ENCODE measurements at places on chromosomes 2 and 18.

- no peak for DNase-seq
These were observed 18.3 kb upstream of the KCNK3 start for GRCh38 chr2:26674002-26674751.

GRCh38 chr18:2932247-2933181 lies 80.4 kb downstream of the LPIN2 start:
- DNase-seq, result peak; percentile 79

DNA sequence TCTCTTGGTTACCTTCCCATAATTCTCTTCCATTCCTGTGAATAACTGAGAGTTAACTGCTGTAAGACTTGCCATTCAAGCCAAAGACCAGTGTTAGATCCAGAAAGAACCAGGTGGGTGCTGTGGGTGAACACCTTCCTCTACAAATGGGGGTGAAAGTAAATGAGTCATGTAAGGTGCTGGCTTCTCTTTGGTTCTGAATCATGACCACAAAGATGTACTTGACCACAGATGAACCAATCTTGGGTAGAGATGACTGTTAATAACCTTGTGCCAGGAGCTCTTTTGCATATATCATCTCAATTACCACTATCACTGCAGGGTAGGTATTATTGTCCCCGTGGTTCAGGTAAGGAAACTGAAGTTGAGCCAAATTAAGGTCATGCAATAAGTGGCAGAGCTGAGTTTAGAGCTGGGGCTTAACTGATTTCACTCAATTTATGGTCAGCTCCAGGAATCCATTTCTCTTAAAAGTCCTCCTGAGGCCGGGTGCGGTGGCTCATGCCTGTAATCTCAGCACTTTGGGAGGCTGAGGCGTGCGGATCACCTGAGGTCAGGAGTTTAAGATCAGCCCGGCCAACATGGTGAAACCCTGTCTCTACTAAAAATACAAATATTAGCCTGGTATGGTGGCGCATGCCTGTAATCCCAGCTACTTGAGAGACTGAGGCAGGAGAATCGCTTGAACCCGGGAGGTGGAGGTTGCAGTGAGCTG lies 244.9 kb upstream of the CXCR4 start:
- no peak for DNase-seq

GRCh38 chr18:33495278-33495677 lies 54.8 kb upstream of the CCDC178 start:
- DNase-seq, result peak; percentile 63

- peak; percentile 67 for DNase-seq
These were observed 71.8 kb downstream of the TGOLN2 start for GRCh38 chr2:85255813-85256594.

DNA sequence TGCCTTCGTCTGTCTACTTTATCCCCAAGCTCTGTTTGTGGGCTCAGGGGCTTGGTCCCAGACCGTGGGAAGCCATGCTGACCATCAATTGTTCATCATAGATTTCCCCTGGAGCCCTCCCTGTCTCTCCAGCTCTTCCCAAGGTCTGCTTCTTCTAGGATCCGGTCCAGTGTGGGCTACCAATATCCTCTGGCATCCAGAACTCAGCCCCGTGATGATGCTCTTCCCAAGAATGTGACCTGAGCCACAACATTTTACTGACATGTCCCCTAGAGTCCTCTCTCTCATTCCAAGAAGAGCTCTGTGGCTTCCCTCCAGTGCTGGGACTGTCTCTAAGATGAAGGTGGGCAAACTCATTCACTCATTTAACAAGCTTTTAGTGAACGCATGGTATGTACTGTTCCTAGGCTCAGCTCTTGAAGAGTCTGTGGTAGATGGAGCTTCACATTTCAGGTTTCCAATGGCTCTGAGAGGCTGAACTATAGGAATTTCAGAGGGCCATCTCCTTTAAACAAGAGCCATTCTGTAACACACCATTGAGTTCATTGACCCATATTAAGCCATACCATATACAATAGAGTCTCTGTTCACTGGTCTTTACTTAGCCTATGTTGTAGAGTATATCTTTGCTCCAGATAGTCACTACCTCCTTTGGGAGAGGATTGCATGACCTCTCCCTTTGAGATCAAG lies 142.0 kb upstream of the APCDD1 start:
- DNase-seq, result no peak

- DNase-seq, result peak; percentile 97
These were observed 57.5 kb downstream of the HS1BP3 start for GRCh38 chr2:20593072-20594034.

GRCh38 chr2:33209976-33210375 lies 263.2 kb downstream of the LTBP1 start:
- peak; percentile 61 for DNase-seq

GRCh38 chr2:148282201-148282600 lies 261.3 kb downstream of the MBD5 start:
- peak; percentile 25 for DNase-seq

DNA sequence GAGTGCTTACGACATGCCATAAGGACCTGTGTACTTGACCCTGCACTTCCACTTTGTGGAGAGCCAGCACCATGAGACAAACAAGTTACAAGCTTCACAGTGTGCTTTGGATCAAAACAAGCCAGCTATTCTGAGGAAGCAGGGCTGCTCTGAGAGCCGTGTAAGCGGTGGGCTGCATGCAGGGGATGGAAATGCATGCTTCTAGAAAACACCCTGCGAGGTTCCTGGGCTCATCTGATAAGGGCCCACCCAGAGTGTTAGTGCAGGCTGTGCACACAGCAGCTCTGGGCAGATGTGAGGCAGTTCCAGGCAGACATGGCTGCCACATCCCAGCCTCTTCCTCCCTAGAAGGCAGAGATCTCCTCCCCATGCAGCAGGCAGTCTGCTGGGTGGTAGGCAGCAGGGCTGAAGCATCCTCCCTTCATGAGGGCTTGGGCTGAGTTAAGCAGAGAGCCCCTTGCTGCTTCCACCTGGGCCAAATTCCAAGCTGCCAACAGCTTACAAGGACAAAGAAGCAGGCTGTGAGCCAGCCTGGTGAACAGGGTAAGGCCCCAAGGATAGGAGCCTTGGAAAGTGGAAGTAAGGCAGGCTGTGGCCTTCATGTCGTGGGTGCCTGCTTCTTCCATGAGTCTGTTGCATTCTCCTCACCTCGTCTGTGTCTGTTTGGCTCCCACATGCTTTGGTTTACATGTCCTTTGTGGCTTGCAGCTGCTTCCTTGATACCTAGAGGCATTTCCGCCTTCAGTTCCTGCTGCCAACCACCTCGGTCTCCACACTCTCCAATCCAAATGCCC lies 7.7 kb downstream of the PSD4 start:
- no peak for DNase-seq

- DNase-seq, result no peak
These were observed 22.7 kb downstream of the RNF138 start for GRCh38 chr18:32114293-32114942.

GRCh38 chr2:231717281-231718171 lies 9.2 kb downstream of the PTMA start:
- DNase-seq, result peak; percentile 25

GRCh38 chr2:121155502-121156056 lies 129.4 kb downstream of the TFCP2L1 start:
- no peak for DNase-seq

DNA sequence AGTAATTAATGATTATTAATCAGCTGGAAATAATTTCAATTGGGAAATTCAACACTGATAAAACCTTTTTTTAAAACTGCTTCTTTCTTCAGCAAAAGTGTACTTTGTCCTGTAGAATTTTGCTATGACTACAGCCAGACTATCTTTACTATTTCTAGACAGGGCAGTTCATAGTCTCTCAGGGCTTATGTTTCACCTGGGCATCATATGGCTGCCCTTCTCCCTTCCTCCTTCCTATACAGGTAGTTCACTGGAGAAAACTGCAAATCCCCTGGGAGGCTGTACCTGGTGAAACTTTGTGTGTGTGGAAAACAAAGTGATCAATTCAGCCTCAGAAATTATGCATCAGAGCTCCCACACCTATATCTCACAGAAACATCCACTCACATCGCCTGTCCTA lies 38.6 kb downstream of the THADA start:
- DNase-seq, result no peak

DNA sequence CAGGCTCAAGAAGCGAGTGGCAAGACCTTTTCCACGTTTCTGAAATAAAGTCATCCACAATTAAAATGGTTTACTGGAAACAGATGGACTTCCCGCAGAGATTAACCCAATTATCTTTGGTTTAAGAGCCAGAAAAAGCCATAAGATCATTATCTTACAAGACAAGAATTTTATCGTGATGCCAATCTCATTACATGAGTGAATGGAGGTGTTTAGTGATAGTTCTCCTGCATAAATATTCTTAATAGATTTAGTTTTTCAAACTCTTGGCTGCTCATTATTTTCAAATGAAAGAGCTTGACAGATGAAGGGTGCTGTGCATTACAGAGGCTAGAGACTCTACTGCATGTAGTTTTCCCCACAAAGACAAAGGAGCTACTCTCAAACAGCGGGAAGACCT lies 1028.4 kb upstream of the PIK3C3 start:
- no peak for DNase-seq

DNA sequence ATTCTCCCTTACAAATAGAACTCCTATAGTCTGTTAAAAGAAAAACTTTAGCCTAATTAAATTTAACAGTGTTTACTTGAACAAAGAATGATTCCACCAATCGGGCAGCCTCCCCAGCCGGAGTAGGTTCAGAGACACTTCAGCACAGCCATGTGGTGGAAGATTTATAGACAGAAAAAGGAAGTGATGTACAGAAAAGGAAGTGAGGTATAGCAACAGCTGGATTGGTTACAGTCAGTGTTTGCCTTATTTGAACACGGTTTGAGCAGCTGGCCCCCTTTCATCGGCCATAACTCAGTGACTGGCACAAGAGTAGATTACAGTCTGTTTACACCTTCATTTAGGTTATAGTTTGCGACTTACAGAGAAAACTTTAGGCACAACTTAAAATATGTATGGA lies 2.1 kb upstream of the SKA1 start:
- DNase-seq, result no peak

GRCh38 chr2:162221064-162221463 lies 22.2 kb downstream of the FAP start:
- DNase-seq, result peak; percentile 83

GRCh38 chr18:65363911-65364632 lies 386.7 kb upstream of the CDH7 start:
- no peak for DNase-seq

DNA sequence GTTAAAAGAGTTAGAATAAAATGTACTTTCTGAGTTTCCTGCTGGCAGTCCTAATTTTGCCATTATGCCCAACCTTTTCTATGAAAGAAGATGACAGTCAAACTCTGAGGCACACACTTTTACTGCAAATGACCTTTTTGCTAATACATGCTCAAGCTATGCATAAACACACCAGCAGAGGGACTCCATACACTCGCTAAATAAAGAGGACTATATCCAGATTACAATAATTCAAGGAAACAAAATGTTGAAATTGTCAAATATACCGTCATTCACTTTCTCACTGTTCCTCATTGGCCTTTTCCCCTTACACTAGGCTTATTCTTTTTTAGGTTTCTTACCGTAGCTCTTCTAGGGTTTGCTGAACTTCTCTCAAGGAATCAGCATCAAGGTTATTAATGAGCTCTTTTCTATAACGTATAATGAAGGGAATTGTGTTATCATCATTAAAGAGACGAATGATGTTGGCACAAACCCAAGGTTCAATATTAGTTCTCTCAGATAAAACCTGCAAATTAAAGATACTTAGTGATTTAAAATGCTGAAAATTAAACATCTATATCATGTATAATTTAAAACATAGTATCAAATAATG lies 25.7 kb downstream of the SRBD1 start:
- DNase-seq, result peak; percentile 79

GRCh38 chr2:61727746-61728145 lies 126.1 kb downstream of the FAM161A start:
- DNase-seq, result no peak

GRCh38 chr18:58103339-58103985 lies 59.4 kb downstream of the NEDD4L start:
- DNase-seq, result peak; percentile 4

GRCh38 chr2:235263205-235264120 lies 230.4 kb upstream of the AGAP1 start:
- DNase-seq, result peak; percentile 95

DNA sequence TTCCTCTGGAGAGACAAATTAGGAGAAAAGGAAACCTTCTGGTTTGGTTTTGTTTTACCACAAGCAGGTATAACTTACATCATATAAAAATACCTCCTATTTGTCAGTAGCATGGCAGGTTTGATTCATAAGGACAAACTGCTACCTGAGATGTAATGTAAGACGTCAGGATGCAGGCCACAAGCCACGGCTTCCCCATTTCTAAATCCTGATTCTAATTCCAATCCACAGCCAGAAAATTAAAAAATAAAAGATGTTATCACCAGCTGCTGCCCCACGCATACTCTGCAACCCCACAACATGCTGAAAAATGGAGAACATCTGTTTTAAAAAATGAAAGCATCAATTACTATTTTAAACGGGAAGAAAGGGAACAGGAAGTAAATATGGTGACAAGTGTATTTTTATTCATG lies 197.6 kb downstream of the BCL11A start:
- DNase-seq, result no peak

- no peak for DNase-seq
These were observed 699.8 kb downstream of the GALR1 start for GRCh38 chr18:77949355-77949973.

- DNase-seq, result no peak
These were observed 83.0 kb downstream of the TGOLN2 start for GRCh38 chr2:85244828-85245227.

GRCh38 chr2:205822579-205822978 lies 140.3 kb downstream of the NRP2 start:
- DNase-seq, result peak; percentile 46

DNA sequence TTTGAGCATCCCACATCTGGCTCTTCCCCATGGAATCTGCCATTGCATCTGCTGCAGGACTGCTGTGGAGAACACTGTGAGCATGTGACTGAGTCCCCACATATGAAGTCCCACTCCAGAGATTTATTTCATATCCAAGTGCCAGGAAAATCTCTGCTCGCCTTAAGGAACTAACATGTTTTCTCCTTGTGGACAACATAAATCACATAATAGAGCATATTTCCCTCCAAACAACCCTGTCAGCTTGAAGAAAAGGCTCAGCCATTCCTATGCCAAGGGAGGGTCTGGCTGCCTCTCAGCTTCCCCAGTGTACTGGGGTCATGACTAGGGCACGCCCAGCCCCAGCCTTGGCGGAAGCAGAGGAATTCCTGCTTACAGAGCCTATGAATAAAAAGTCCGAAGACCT lies 193.7 kb downstream of the DNER start:
- no peak for DNase-seq

DNA sequence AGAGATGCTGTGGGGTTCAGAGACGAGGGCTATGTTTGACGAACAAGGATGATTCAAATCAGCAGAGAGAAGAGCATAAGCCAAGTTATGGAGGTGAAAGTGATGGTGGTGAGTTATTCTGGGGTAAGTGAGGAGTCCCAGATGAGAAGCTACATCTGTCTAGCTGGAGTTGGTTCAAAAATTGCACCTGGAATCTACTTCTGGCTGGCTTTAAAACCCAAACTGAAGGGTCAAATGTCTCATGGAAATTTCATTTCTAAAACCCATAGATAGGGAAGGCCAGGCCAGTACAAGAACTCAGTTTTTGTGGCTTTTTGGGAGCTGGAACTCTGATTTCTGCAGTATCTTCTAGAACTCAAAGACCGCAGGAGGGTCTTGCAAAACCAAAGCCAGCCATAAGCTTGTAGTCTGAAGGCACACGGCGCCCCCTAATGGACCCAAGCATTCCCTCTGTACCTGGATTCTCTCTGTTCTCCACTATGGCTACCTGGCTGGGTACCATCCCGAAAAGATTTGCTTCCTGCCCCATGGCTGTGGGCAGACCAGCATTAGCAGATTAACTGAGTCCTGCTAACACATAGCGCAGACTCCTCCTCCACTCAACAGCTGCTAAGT lies 229.1 kb upstream of the SLC14A2 start:
- peak; percentile 54 for DNase-seq
